ENCODE measurements at places on chromosomes 5 and 9. TPM values are rescaled to one million over a fixed set of nuclear protein-coding genes. Genes with fewer than 3 reads are reported as not detected.

Gene PKD2L2
- not detected for total RNA-seq

Gene SNX2
- 109 TPM for total RNA-seq

Gene SPATA31A5
- not detected for total RNA-seq

Gene SPATA31E1
- not detected for total RNA-seq

Gene SLC35D2
- 20.4 TPM for total RNA-seq

Gene SLC24A2
- total RNA-seq, result 0.06 TPM

Gene IRX4
- under 0.01 TPM for total RNA-seq

Gene NRG2
- 2.8 TPM for total RNA-seq

Gene GARIN3
- total RNA-seq, result not detected

All from aortic smooth muscle cell (primary cell).